ENCODE measurements at places on chromosomes 1 and 21.

DNA sequence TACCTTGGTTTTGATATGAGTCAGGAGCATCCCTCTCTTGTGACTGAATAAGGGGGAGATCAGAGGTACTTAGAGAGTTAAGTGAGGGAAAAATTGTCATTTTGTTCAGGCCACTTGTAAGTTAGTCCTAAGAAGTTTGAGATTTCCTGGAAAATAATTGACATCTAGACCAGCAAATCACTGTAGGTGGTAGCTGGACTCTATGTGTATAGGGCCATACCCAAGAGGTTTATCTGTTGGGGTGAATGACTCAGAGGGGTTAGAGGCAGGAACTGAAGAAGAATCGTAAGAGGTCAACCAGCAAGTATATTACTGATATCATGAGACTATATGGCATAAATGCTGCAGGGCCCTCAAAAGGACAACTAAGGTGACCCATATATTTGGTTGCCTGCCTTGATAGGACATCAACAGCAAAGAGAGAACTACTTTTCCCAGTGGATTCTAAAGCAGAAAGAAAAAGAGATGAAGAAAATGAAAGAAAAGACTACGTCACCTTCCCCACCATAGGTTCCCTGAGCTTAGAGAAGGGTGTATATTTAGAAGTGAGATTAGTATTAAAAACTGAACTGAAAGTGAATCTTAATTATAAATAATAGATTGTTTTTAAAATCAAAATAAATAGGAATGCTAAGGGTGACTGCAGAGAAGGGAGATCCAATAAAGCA, 8.0 kb upstream of the RNPC3 start:
- no peak for DNase-seq

GRCh38 chr1:78370356-78370755, 120.4 kb upstream of the PTGFR start:
- DNase-seq = no peak

DNA sequence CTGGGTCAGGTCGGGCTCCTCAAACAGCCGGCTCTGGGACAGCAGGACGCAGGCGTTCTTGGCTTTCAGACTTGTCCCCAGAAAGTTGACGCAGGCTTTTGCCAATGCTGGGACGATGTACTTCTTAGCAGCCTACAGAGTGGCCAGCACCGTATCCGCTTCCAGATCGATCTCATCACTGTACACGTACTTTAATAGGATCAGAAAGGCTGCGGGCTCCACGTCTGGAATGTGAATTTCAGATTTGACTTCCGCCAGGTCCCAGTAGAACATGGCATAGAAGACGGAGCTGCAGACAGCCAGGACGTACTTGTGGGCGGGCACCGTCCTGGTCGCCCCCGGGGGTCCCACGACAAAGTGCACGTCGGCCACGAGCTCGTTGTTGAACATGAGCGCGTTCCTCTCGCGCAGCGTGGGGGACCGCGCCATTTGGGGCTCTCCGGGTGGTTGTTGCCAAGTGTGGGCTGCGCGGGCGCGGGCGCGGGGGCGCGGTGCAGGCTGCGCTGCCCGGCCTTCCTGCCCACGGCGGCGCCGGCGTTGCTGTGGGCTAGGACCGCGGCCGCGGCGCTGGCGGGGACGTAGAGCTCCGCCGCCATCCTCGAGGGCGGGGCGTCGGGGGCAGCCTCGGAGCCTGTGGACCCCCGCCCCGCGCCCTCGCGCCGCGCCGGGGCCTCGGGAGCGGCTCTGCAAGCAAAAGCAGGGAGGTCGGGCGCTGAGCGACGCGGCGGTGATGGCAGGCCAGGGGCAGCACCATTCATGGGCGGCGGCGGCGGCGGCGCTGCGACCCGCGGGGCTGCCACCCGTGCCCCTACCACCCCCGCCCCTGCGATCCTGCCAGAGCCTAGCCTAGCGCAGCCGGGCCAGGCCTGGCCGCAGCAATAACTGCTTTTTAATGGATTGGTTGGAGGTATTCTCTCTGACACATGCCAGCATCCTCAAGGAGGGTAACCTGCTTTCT, 10.6 kb downstream of the CNR2 start:
- DNase-seq = no peak

DNA sequence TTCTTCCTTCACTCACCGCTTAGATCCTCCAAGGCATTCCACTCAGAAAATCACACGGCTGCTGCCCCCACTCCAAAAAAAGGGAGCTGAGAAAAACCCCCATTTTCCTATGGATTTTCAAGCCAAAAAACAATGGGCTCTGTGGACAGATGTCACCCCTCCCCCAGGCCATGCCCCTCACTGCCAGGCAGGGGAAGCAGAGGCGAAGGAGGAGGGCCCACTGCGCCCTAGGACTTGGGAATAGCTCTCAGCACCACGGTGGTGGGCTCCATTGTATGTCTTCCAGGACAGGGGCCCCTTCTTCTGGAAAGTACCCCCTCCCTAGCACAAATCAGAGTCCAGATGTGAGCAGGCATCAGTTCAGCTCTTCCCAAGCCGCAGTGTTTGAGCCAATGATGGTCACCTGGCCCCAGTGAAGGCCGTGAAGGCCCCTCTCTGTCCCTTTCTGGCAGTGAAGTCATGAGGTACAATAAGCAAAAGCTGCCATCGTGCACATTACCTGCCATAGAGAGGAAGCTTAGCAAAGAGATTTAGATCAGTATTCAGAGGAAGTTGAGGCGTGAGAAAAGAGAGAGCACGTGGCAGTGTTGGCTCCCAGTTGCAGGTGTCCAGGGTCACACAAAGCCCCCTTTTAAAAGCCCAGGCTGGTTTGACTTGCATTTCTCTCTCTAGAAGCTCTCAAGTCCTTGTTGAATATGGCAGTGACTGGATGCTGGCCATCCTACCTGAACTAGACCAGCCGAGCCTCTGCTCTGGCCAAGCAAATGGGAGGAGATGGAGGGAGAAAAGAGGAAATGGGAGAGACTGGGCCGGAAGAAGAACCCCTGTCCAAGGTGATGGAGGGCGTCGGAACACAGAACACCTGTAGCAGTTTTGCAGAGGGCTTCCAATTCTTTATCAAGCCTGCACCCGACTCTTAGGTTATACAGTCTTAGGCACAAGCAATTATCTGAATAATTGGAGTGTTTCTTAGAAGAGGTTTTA, 149.0 kb downstream of the TOMM20 start:
- DNase-seq = no peak

DNA sequence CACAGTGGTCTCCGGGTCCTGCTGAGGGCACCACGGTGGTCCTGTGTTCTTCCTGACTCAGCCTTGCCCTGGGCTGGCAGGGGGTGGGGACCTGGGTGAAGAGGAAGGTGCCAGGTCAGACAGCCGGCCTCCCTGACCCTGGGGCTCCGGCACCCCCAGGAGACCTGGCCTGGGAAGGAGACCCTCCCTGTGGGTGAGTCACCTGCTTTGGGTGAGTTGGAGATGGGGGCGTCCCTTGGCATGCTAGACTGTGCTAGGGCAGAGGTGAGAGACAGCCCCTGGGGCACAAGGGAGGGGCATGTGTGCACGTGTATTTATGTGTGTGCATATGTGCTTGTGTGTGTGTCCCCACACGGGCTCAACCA, 23.4 kb downstream of the SPSB1 start:
- no peak for DNase-seq

DNA sequence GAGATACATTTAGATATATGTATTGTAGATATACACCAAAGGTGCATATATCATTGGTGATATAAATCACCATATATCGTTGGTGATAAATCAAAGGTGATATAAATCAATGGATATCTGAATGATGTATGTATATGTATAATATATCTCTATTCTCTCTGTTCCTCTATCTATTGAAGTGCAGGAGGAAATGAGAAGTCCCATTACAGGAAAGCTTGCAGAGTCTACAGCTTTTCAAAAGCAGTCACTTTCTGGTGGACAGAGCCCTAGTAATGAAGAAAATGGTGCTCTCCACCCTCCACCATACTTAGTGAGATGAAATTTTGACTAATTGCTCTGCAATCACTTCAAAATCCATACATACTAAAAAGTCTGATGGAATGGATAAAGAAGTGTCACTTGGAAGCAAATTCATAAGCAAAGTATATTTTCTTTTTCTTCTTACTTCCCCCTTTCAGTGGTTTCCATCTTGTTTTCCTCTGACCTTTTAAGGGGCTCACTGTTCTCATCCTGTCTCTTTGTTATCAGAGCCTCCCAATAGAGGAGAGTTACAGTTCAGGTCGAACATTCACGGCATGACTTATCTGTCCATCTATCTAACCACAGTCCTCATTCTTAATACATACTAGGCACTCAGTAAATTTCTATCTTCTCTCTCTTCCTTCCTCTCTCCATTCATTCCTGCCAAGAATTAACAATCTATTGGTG, 227.2 kb downstream of the KCNJ6 start:
- DNase-seq = no peak

DNA sequence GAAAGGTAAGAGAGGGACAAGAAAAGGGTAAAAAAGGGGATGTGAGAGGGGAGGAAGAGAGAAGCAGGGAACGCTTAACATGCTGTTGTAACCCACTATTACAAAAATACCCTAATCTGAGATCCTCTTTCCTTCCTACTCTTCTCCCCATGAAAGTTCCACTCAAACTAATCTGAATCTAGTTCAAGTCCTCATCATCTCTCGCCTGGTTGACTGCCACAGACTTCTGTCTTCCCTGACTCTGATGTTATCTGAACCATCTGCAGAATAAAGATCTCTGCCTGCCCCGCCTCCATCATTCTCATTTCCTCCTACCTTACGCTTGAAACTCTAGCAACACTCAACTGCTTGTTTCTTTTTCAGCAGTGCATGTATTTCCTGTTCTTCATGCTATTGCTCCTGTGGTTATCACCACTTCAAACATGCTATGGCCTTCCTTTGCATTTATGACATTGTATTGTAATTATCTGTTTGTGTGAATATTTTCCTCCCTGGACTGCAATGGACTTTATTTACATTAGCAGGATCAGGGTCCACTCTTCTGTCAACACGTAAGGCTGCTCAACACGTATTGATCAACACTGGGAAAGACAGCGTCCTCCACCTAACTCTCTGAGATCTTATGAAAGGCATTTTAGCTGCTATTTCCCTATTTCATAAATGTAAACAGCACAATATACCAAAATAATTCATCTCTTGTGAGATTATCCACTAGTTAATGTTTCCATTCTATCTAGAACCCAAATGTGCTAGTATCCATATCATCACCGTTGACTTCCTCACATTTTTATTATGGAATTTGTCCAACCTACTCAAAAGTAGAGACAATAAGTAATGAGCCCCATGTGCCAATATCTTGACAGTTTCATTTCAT, 215.5 kb upstream of the USP25 start:
- no peak for DNase-seq

DNA sequence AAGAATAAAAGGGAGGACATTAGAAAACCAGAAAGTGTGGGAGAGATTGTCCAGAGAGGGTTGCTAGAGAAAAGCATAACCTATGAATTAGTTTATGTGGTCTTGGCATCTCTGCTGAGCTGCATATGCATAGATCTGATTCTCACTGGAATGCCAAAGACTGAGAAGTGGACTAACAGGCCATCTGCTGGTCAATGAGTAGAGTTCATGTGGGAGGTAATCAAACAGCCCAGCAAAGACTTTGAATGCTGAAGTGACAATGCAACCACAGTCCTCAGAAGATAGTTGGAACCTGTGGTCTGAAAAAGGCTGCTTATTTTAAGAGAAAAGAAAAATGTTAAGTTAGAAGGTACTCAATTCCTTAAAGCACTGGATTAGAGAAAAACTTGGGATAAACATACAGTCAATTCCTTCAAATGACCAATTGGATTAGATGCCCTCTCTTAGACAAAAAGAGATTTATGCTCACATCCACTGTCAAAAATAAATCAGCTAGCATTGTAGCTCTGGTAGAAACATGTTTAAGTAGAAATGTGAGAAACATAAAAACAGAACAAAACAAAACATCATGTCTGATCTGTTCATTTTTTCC, 382.8 kb downstream of the AMY1C start:
- DNase-seq = peak; percentile 41

DNA sequence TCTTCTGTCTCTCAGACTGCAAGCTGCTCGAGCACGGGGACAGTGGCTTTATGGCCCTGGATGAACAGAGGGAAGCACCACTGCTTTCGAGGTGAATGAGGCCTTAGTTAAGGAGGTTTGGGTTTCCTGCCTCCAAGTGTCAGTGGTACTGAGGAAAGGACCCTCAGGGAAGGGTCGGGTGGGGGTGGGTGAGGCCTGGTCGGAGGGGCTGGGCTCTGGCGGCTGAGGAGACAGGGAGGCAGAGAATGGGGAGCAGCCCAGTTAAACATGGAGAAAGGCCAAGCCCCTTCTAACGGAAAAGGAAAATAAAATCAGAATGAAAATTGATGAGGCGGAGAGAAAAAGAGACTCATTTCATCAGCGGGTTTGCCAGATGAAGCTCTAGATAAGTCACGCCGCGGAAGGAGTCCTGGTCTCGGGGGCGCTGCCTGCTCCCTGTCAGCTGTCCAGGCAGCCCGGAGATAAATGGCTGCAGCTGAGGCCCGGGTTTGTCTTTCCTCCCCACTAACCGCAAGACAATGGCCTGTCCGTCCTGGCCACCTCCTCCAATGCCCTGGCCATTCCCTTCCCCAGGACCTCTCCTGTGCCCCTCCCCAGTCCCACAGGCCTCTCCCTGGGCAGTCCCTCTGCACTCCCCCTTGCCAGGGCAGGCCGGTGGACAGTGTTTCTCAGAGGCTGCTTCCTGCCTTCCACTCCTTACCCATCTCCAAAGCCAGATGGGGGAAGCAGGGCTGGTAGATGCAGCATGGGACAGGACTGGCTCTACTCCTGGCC, 55.2 kb downstream of the LRRN2 start:
- no peak for DNase-seq

- DNase-seq = no peak
Observed at GRCh38 chr1:198231779-198232178, 75.0 kb downstream of the NEK7 start.

GRCh38 chr1:238060061-238060460, 169.3 kb upstream of the ZP4 start:
- DNase-seq = no peak

DNA sequence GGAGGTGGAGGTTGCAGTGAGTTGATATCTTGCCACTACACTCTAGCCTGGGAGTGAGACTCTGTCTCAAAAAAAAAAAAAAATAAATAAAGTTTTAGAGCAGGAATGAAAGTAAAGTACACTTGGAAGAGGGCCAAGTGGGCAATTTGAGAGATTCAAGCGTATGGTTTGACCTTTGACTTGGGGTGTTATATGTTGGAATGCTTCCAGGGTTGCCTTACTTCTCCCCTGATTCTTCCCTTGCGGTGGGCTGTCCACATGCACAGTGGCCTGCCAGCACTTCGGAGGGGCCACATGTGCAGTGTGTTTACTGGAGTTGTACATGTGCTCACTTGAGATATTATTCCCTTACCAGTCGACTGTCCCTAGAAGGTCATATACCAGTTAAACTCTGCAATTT, 295.5 kb upstream of the PROX1 start:
- DNase-seq = no peak
